ENCODE measurements at places on chromosomes 3 and 15. TPM values are rescaled to one million over a fixed set of nuclear protein-coding genes. Genes with fewer than 3 reads are reported as not detected.
A peak's percentile ranks its signal among the peaks of the same experiment; 100 is the strongest.

GRM2 gene
- total RNA-seq: not detected

ATP8B4 gene
- 0.53 TPM for total RNA-seq

TMA7 gene
- 314 TPM for total RNA-seq

TYRO3 gene
- 12.0 TPM for total RNA-seq

UROC1 gene
- total RNA-seq: not detected

SLC49A4 gene
- 10.8 TPM for total RNA-seq

CKMT1A gene
- total RNA-seq: not detected

TMEM43 gene
- 70.3 TPM for total RNA-seq

DNA sequence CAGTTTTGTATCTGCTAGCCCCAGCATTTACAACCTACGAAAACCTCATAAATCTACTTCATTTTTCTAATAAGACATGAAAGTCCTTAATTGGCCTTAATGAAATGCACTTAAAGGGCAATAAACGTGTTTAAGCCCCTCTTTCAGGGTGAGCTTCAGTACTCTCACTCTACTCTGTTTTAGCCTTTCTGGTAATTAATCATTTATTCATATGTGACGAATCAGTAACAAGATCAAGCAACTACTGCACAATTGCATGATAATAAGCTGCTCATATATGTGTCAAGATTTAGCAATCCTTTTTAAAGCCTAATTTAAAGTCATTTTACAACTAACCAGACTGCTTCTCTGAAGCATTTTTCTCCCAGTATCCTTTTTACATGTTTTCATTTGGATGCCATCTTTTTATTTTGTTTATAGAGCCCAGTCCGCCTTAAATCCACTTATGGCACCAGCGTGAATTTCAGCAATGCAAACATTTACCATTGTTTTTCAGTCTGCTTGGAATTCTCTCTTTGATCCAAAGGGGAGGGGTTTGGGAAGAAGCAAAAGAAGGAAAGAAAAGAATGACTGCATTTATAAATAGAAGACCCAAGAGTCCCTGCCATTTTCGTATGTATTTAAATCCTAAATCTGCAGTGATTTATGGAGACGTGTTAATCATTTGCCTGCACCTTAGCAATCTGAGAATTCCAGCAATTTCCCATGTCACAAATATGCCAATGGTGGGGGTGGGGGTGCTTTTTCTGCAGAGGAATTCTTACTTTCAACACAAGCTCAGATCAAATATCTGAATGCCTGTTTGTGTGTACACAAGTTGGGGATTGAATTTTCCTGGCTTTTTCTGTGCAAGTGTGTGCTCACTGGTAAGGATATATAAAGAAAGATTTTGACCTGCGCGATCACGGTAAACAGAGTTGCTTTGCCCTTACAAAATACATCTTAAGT lies 230.8 kb upstream of the TBC1D5 start:
- H3K4me1 ChIP-seq: peaks cover 26% of the 10 kb centered on the region
- DNase-seq: no peak
- no peak overlapping the region for H3K4me3 ChIP-seq
- no peaks in the 10 kb centered on the region for H3K36me3 ChIP-seq

GRCh38 chr3:60403866-60404265 lies 847.4 kb downstream of the FHIT start:
- peak overlapping the region; percentile 6 for H3K4me3 ChIP-seq
- peaks cover 5% of the 10 kb centered on the region for H3K27me3 ChIP-seq

- DNase-seq: no peak
- H3K4me3 ChIP-seq: no peak overlapping the region
- H3K27ac ChIP-seq: peak overlapping the region; percentile 94
- H3K36me3 ChIP-seq: peaks cover 7% of the 10 kb centered on the region
- H3K4me1 ChIP-seq: peaks cover 54% of the 10 kb centered on the region
Measured at GRCh38 chr3:45106874-45107273, 39.3 kb downstream of the CDCP1 start.

DNA sequence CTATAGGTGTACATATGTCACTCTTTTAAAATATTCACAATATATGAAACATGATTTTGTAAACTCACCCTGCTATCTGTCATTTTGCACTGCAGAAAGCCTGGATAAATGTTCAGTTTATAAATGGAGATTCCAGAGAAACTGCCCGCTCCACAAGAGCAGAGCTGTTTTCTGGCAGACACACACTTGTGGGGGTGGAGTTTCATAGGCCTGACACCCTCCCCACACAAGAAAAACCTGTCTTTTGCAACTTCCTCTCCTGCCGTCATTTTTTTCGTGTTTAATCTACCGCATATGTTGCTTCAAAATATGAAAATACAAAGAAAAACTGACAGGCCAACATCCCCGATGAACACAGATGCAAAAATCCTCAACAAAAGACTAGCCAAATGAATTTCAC lies 479.0 kb downstream of the GABRG3 start:
- no peak overlapping the region for H3K27ac ChIP-seq
- no peaks in the 10 kb centered on the region for H3K36me3 ChIP-seq
- H3K4me3 ChIP-seq: no peak overlapping the region
- no peak for DNase-seq
- H3K27me3 ChIP-seq: peaks cover 1% of the 10 kb centered on the region
- H3K4me1 ChIP-seq: no peaks in the 10 kb centered on the region

DNA sequence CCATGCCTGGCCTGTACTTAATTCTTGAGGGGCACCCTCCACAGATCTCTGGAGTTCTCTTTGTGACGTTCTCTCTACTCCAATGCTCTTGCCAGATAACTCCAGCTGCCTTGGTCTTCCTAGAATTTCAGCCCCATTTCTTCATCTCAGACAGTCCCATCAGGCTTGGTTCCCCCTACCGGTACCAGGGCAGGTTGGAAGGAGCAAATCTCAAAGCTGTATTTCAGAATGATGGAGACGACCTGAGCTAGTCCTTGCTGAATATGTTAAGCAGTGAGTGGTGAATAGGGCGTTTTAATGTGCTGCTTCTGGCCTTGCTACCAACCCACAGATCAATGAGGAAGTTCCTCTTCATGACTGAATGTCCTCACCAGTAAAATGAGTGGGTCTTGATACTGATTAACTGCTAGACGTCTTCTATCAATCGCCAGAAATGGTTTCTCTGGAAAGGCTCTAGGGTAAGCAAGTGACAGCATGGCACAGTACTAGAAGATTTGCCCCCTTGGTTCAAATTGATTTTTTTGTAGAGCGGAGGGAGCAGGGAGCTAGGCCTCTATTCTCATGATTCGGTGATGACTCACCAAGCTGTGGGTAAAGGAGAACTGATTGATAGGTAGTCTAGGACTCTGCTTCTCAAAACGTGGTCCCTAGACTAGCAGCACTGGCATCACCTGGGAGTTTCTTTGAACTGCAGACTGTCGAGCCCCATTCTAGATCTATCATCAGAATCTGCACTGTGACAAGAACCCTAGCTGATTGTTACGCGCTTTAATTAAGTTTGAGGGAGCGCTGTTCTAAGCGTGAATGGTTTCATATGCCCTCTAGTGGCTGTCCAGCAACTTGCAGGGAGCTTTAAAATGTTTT lies 67.8 kb downstream of the UBP1 start:
- H3K27ac ChIP-seq: 0 out of 2 replicates have a peak overlapping the region, but pooled peaks have one; percentile 4
- no peak for DNase-seq
- peaks cover 23% of the 10 kb centered on the region for H3K4me1 ChIP-seq
- H3K4me3 ChIP-seq: no peak overlapping the region
- peaks cover 32% of the 10 kb centered on the region for H3K36me3 ChIP-seq

- H3K36me3 ChIP-seq: peaks cover 7% of the 10 kb centered on the region
- no peak overlapping the region for H3K4me3 ChIP-seq
- peak; percentile 45 for DNase-seq
Measured at GRCh38 chr3:98954242-98954641, 52.7 kb upstream of the DCBLD2 start.

GRCh38 chr3:33287672-33288282 lies 10.5 kb downstream of the FBXL2 start:
- H3K4me3 ChIP-seq: no peak overlapping the region
- DNase-seq: no peak
- H3K4me1 ChIP-seq: no peaks in the 10 kb centered on the region
- no peaks in the 10 kb centered on the region for H3K27me3 ChIP-seq
- H3K36me3 ChIP-seq: peaks cover 27% of the 10 kb centered on the region
- H3K27ac ChIP-seq: no peak overlapping the region

DNA sequence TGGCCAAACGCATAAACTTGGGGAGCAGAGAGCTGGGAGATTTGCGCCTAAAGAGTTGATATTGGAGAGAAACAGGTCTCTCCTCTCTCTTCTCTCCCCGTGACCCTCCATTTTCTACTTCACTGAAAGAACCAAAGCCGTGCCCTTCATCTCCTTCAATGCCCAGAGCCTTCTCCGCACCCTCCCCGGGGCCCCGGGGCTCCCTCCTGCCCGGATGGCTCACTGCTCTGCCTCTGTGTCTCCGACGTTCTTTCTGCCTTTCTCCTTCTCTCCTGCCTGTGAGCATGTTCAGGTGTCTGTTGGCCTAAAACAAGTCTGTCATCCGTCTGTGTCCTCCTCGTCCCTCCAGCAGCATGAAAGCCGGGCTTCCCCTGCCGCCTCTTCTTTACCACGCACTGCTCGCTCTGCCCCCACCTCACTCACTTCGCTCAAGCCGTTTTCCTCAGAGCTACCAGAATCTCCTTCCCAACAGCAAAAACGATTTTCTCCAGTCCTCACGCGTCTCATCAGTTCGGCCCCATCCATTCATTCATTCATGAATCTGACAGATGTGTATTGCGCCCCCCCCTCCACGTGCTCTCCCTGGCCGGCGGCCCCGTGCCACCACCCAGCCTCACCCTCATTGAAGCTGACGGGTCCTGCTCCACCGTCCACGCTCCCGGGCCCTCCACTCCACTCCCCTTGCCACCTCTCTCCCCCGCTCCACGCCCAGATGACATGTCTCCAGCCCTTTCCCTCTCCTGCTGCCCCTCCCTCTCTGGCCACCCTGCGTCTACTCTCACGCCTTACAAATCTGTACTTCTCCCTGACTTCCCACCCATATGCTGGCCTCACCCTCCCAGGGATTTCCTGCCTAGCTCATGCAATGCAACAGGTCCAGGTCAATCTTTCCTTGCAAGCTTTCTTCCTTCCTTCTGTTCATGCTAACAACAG lies 10.2 kb downstream of the MUC4 start:
- no peak overlapping the region for H3K27ac ChIP-seq
- H3K27me3 ChIP-seq: peaks cover 37% of the 10 kb centered on the region
- no peak overlapping the region for H3K4me3 ChIP-seq
- H3K4me1 ChIP-seq: peaks cover 9% of the 10 kb centered on the region
- no peaks in the 10 kb centered on the region for H3K36me3 ChIP-seq
- DNase-seq: no peak

DNA sequence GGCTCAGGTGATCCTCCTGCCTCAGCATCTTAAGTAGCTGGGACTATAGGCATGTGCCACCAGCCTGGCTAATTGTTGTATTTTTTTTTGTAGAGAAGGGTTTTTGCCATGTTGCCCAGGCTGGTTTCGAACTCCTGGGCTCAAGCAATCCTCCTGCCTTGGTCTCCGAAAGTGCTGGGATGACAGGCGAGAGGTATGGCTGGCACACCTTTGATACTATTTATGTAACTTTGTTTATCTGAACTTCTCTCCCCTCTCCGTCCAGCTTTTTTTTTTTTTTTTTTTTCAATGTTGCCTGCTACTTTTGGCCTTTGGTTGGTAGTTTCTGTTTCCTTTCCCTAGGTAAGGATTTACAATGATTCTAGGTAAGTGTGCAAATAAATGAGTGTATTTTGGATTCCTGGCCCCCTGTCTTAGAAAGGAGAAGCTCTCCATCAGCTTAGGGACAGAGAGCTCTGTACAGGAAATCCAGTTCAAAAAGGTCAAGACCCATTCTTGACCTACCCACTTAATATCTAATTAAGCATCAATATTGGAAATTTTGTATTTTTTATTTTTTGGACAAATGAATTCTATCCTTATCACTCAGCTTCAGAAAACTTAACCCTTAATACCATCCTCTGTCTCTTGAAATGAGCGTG lies 6.8 kb downstream of the ARL6IP5 start:
- H3K4me1 ChIP-seq: peaks cover 84% of the 10 kb centered on the region
- DNase-seq: no peak
- no peak overlapping the region for H3K4me3 ChIP-seq
- H3K27ac ChIP-seq: peak overlapping the region; percentile 64
- H3K36me3 ChIP-seq: peaks cover 35% of the 10 kb centered on the region
- no peaks in the 10 kb centered on the region for H3K27me3 ChIP-seq

- no peaks in the 10 kb centered on the region for H3K4me1 ChIP-seq
- no peak overlapping the region for H3K4me3 ChIP-seq
- no peaks in the 10 kb centered on the region for H3K27me3 ChIP-seq
- H3K27ac ChIP-seq: no peak overlapping the region
- H3K36me3 ChIP-seq: no peaks in the 10 kb centered on the region
- no peak for DNase-seq
Measured at GRCh38 chr3:18477620-18478019, 52.5 kb upstream of the SATB1 start.

- peaks cover 3% of the 10 kb centered on the region for H3K27me3 ChIP-seq
- no peak overlapping the region for H3K4me3 ChIP-seq
- no peak for DNase-seq
- H3K4me1 ChIP-seq: no peaks in the 10 kb centered on the region
- H3K36me3 ChIP-seq: no peaks in the 10 kb centered on the region
Measured at GRCh38 chr3:11991751-11992150, 12.4 kb upstream of the SYN2 start.

GRCh38 chr3:11465744-11466616 lies 177.7 kb downstream of the VGLL4 start:
- peaks cover 21% of the 10 kb centered on the region for H3K36me3 ChIP-seq
- peak overlapping the region; percentile 59 for H3K27ac ChIP-seq
- no peak for DNase-seq
- peaks cover 20% of the 10 kb centered on the region for H3K4me1 ChIP-seq
- H3K27me3 ChIP-seq: no peaks in the 10 kb centered on the region

DNA sequence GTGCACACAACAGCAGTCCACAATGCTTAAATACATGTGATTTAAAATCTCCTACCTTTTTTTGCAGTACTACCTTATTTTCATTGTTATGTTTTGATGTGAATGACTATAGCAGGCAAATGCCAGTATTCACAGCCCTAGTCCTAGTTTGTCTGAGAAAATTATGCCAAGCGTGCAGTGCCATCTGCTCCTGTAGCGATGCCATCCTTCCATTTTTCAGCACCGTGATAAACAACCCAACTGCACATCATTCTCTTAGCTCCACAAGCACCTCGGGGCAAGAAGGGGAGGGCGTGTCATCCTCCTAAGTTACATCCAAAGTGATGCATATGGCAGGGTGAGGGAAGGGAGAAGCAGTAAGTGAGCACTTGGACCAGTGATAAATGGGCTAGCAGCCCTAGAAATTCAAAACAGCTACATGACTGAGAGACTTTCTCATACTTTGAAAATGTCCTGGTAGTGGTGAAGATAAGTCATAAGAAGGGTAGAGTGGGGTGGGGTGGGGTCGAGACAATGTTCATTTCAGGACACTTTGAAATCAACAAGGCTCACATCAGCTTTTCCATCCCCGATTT lies 198.8 kb downstream of the LSAMP start:
- DNase-seq: no peak
- H3K4me1 ChIP-seq: no peaks in the 10 kb centered on the region
- H3K27ac ChIP-seq: no peak overlapping the region

DNA sequence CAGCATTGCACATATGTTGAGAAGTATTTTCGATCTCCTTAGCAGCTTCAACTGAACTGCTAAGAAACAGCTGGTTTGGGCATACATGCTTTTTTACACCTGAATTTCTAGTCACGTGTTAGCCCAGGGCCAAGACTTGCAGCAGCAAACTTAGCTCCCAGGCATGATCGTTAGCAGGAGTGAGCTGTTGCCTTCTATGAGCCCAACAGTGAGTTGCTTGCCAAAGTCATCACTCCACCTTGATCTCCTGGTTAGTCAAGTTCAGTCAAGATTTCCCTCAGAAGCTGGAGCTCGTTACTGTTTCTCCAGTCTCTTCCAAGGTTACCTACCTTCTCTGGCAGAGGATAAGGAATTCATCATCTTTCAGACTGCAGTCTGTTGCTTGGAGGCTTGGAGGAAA lies 100.4 kb upstream of the SEMA6D start:
- H3K4me1 ChIP-seq: no peaks in the 10 kb centered on the region
- no peak overlapping the region for H3K4me3 ChIP-seq
- no peak overlapping the region for H3K27ac ChIP-seq
- H3K36me3 ChIP-seq: no peaks in the 10 kb centered on the region

All from HFFc6 (cell line).